ENCODE measurements at places on chromosomes 3 and 15.

DNA sequence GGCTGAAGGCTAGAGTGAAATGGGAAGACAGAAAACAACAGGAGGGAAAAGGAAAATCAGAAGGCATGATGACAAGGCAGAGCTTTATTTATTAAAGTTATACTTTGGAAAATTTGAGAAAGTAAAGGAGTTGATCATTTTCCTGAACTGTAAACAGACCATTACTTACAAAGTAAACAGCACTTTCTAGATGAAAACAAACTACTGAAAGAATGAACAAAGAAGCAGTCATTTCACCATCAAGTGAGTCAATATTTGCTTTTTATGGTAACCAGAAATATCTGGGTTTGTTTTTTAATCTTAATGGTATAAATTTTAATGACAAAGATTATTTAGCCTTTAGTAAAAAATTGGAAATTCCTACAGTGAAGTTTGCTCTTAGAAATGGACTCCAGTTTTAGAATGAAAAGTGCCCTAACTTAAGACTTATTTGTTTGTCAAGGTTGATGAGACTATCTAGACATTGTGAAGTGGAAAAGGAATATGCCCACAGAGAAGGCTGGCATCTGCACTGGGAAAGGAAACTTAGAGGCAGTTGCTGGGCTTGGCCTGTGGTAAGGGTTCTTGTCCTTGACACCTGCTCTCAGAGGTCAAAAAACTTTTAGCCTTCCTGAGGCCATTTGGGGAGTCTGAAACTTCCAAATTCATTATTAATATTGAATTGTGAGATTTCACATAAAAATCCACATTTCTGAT, 47.2 kb downstream of the SPTSSB start:
- no peak for DNase-seq

GRCh38 chr3:160170409-160171370, 54.5 kb upstream of the C3orf80 start:
- DNase-seq, result no peak

GRCh38 chr3:190706582-190706981, 155.9 kb downstream of the GMNC start:
- DNase-seq, result no peak

- peak; percentile 63 for DNase-seq
Observed at GRCh38 chr15:42919799-42920518, 619 bp downstream of the TTBK2 start.

GRCh38 chr15:31385736-31386135, 59.1 kb downstream of the KLF13 start:
- no peak for DNase-seq

GRCh38 chr3:147312786-147313280, 93.5 kb downstream of the ZIC4 start:
- DNase-seq, result no peak

All from astrocyte of the hippocampus (primary cell).